ENCODE measurements at places on chromosomes 1 and 21. TPM values are rescaled to one million over a fixed set of nuclear protein-coding genes. Genes with fewer than 3 reads are reported as not detected.

The ELAVL4 gene
- total RNA-seq: 0.07 TPM

The FCGR3B gene
- not detected for total RNA-seq

The LYSMD1 gene
- 5.1 TPM for total RNA-seq

The LRRC8C gene
- 9.2 TPM for total RNA-seq

The OR2L2 gene
- not detected for total RNA-seq

The SLC19A2 gene
- 24.8 TPM for total RNA-seq

The TMEM82 gene
- not detected for total RNA-seq

The CDK18 gene
- total RNA-seq: 0.96 TPM
